ENCODE measurements at places on chromosomes 7 and 10. TPM values are rescaled to one million over a fixed set of nuclear protein-coding genes. Genes with fewer than 3 reads are reported as not detected.
A peak's percentile ranks its signal among the peaks of the same experiment; 100 is the strongest.

Gene COL28A1
- 0.29 TPM for total RNA-seq

- H3K27me3 ChIP-seq: no peaks in the 10 kb centered on the region
- no peak overlapping the region for H3K27ac ChIP-seq
- peaks cover 18% of the 10 kb centered on the region for H3K4me1 ChIP-seq
- DNase-seq: no peak
- peaks cover 10% of the 10 kb centered on the region for H3K36me3 ChIP-seq
- H3K4me3 ChIP-seq: no peak overlapping the region
These were observed 18.0 kb upstream of the SPOCK2 start for GRCh38 chr10:72106154-72106849.

Gene ZNF862
- 17.4 TPM for total RNA-seq

GRCh38 chr7:158602905-158603772 lies 15.5 kb upstream of the PTPRN2 start:
- H3K27ac ChIP-seq: no peak overlapping the region
- H3K36me3 ChIP-seq: peaks cover 13% of the 10 kb centered on the region
- DNase-seq: peak; percentile 33
- no peaks in the 10 kb centered on the region for H3K27me3 ChIP-seq
- H3K4me3 ChIP-seq: no peak overlapping the region

- no peaks in the 10 kb centered on the region for H3K36me3 ChIP-seq
- H3K27me3 ChIP-seq: peaks cover 48% of the 10 kb centered on the region
- no peak overlapping the region for H3K4me3 ChIP-seq
- no peak for DNase-seq
These were observed 175.6 kb downstream of the PLXNA4 start for GRCh38 chr7:132400561-132401142.

DNA sequence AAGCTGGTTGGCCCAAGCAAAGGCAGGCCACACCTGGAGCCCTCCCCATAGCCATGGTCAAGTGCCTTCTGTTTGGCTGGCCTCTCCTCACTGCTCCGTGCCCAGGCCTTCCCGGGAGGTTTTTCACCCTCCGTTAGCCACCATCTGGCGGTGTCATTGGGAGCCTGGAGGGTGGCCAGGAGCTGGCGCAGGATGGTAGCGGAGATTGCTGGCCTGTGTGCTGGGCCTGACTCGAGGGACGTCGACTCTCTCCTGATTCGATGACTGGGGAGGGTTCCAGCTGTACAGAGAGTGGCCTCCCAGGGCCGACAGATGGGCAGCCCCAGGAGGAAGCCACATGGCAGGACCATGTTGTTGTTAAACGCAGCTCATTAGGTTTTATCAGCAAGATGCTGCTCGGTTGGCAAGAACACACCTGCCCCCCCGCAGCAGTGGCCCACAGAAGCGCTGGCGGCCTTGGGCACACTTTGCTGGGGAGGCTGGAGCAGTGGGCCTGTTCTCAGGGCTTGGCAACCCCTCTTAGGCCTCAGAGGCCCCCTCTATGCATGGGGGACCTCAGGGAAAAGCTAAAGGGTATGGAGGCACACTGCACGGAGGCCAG lies 64.0 kb upstream of the CACUL1 start:
- H3K27me3 ChIP-seq: no peaks in the 10 kb centered on the region
- no peak for DNase-seq
- no peak overlapping the region for H3K4me3 ChIP-seq

GRCh38 chr10:14784459-14785055 lies 9.9 kb upstream of the FAM107B start:
- no peak overlapping the region for H3K4me3 ChIP-seq
- H3K27me3 ChIP-seq: no peaks in the 10 kb centered on the region
- peaks cover 6% of the 10 kb centered on the region for H3K4me1 ChIP-seq
